ENCODE measurements at places on chromosomes 7 and 10. TPM values are rescaled to one million over a fixed set of nuclear protein-coding genes. Genes with fewer than 3 reads are reported as not detected.

Gene CACNA2D1
- 30.6 TPM for total RNA-seq

Gene PDE1C
- 19.9 TPM for total RNA-seq

Gene RBP3
- not detected for total RNA-seq

Gene CNNM1
- 3.4 TPM for total RNA-seq

Gene NXPH1
- not detected for total RNA-seq

All from esophagus muscularis mucosa (tissue), 4 donors.